Activated effector memory CD4-positive, alpha-beta T cell treated with Interleukin-2 at 50 U/mL for 16 hours (primary cell): ENCODE measurements at places on chromosomes 7 and 10.

- no peak for DNase-seq
Measured at GRCh38 chr10:7493996-7494395, 83.2 kb upstream of the SFMBT2 start.

- no peak for DNase-seq
Measured at GRCh38 chr10:113517165-113517900, 35.5 kb upstream of the HABP2 start.

DNA sequence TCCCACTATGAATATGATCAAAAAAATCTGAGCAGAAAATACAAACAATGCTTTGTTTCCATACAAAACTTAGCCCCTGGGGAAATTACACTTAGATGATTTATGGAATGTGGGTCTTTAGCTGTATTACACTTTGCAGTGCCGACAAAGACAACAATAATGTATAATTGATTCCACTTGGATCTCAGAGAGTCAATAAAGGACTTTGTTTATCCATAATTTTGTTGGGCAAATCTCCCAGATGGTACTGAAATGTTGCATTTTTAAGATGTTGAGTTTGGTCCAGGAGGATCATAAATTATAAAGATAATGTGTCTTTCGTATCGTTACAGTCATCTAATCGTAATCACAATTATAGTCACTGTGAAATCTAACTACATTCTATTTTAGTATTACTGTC lies 66.9 kb upstream of the DOCK1 start:
- no peak for DNase-seq

DNA sequence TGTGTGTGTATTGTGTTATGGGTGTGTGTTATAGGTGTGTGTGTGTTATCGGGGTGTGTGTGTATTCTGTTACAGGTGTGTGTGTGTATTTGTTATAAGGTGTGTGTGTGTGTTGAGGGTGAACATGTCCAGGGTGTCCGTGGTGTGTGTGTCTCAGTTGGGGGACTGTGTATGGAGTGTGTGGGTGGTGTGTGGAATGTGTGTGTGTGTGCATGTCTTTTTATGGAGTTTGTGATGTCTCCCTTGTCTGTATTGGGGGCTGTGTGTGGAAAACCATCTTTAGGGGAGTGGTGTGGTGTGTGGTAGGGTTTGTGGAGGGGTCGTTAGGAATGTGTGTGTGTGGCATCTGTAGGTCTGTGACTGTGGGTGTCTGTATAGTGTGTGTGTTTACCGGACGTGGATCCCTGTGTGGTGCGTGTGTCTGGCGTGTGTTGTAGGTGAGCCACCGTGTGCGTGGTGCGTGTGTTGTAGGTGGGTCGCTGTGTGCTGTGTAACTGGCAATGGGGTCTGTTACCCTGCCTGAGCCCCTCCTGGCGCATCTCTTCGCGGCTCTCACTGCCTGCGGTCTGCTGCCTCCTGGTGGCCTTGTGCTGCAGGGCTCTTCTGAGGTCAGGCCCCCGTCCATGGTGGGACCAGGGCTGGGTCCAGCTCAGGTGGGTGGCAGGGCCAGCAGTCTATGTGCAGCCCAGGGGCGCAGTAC lies 61.7 kb downstream of the PALD1 start:
- DNase-seq, result no peak

DNA sequence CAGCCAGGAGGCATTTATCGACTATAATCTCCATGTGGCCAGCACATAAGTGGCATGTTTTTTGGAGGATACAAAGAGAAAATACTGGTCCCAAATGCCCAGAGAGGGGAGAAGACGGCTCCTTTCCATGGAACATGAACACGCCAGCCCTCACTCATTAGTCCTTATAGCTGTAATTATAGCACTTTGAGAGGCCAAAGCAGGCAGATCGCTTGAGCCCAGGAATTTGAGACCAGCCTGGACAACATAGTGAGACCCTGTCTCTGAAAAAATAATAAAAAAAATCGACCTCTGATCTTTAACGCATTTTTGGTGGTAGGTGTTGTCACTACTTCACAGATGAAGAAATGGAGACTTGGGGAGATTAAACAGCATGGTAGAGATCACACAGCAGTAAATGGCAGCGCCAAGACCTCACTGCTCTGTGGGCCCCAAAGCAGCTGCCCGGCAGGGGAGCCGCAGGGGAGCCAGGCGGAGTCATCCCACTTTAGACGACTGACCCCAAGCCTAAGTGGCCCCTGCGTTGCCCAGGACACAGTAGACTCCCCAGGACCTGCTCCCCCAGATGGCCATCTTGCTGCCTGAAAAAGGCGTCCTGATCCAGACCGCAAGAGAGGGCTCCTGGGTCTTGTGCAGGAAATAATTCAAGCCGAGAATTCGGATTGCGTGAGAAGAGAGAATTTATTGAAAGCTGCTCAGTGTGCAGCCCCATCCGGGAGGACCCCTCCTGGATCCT lies 21.2 kb upstream of the PRKAG2 start:
- DNase-seq, result no peak

- DNase-seq, result no peak
Measured at GRCh38 chr7:103773726-103774125, 215.7 kb downstream of the RELN start.

GRCh38 chr10:102235598-102235920 lies 5.8 kb downstream of the PITX3 start:
- no peak for DNase-seq

GRCh38 chr10:70284542-70285475 lies 1.0 kb upstream of the NPFFR1 start:
- no peak for DNase-seq

DNA sequence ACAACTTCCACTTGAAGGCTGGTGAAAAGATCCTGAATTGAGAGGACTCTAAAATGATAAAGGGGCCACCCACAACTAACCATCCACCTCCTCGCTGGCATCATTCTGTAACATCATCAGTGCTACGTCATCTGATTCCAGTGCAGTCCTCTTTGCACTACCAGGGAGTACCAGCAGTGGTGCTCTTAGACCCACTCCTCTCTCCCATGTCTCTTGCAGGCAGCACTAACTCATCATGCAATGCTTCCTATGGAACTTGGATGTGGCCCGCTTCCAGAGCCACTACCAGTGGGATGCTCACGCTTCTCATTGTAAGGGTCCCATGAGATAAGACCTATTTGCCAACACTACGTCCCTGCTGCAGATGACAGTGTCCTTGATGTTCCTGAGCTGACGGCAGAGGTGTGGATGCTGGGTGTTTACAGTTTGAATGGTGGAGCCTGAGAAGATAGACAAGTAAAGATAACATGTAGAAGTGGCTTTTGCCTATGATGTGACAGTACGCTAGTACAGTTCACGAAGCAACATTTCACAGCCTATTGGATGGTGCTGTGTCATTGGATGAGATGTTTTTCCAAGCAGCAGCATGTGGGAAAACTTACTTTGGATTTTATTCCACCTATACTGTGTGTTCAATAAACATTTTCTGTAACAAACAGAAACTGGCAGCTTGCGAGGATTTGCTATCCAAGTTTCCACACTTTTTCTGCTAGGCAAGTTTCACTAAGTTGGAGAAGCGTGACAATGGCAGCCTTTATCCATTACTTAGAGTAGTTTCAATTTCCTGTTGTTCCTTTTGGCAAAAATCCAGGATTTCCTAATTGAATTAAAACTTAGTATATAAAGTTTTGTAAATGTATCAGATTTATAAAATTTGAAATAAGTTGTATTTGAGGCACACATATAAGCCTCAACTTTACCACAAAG lies 35.8 kb upstream of the COBL start:
- no peak for DNase-seq
